NCI-H187 (cell line): ENCODE measurements at places on chromosomes 13 and 19.

- DNase-seq: no peak
These were observed 772.5 kb upstream of the SLITRK1 start for GRCh38 chr13:84654654-84655275.

- no peak for DNase-seq
These were observed 31.9 kb downstream of the INTS6 start for GRCh38 chr13:51420681-51421490.

- no peak for DNase-seq
These were observed 49.9 kb downstream of the SMAD9 start for GRCh38 chr13:36870050-36870692.

- DNase-seq: peak; percentile 43
These were observed 533.7 kb downstream of the LIG4 start for GRCh38 chr13:107681600-107681999.

GRCh38 chr13:84405286-84405685 lies 523.0 kb upstream of the SLITRK1 start:
- no peak for DNase-seq

DNA sequence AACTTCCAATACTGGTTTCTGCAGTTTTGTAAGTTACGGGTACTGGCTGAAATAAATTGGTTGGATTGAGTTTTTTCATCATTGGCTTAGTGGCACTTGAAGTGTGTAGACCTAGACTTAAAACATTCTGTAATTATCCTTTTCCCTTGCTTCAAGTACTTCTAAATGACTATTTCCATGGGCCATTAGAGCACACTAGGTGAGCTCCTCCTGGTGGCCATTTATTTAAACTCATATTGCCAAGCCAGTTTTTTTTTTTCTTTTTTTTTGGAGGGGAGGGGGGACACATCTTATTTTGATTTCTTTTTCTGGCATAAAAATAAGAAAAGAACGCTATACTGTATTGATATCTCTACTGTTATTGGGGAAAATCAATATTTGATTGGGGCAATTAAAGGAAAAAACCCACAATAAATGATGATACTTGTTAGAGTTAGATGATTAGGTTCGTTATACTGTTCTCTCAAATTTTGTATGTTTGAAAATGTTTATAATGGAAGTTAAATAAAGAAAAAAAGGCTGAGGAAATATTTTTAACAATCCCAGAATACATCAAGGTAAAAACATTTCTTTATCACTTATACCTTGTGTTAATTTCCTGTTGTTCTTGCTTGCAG lies 82.9 kb downstream of the PDS5B start:
- DNase-seq: peak; percentile 6

DNA sequence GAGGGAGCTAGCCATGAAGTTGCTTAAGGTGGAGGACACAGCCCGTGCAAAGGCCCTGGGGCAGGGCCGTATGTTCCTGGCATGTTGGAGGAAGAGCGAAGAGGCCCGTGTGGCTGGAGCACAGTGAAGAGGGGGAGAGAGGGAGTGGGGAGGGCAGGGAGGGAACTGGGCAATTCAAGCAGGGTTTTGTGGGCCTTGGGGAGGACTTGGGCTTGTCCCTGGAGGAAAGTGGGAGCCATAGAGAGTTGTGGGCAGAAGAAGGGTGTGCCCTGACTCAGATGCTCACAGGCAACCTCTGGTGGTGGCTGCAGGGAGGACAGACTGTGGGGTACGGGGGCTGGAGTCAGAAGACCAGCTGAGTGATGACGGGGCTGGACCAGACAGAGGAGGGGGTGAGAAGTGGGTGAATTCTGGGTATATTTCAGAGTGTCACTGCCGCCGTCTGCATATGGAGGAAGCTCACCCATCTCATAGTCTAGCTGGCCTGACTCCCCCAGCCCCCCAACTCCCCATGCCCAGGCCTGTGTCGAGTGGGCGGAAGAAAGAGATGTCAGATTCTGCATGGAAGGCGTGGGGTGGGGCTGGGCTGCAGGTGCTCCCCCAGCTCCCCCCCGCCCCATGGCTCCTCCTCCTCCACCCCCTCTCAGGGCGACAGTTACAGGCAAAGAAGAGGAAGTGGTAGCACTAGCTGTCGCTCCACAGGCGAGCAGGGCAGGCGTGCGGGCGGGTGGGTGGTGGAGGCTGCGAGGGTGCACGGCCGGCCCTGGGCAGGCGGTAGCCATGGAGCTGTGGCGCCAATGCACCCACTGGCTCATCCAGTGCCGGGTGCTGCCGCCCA lies at the start of gene VAV1:
Gene VAV1, plus strand, starts transcription at position 681 of the 838 bp plus-strand sequence. Its CDS starts 100 bp downstream, at position 781.
- DNase-seq: no peak

GRCh38 chr13:75879656-75880055 lies 243.5 kb downstream of the LMO7 start:
- no peak for DNase-seq

DNA sequence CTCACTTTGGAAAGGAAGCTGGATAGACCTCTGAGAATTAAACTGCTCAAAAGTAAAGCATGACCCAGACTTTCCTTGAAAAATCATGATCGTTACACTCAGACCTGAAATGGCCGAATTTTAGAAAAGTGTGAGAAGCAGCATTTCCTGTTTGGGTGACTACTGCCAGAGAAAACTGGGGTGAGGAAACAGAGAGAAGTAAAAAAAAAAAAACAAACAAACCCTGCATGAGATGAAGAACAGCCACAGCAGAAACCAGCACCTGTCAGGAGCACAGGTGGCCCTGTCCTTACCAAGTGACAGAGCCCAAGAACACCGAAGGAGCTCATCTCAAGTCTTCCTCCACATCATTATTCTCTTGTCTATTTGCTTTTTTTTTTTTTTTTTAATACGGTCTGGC lies 12.0 kb upstream of the ADPRHL1 start:
- no peak for DNase-seq
